NCI-H2029 treated with DMSO at 0.1 percent for 48 hours (cell line): ENCODE measurements at places on chromosomes 6 and 20.

DNA sequence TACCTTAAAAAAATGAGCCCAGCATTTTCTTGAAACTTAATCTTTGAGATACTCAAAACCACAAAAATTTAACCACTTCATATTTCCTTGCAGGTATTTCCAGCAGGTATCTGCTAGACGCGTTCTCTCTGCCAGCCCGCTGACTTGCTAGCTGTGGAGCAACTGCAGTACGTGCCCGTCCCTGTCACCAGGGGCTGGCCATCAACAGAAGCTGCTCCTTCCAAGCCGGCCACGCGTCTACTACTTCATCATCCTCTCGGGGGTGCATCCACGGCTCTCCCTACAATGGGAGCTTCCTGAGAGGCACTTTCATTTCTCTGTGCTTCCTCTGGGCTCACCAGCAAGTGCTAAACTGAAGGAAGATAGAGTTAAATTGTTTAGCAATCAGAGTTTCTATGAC is 132.4 kb downstream of the DTNBP1 start:
- DNase-seq, result no peak

GRCh38 chr20:54195483-54196472 is 12.1 kb upstream of the PFDN4 start:
- DNase-seq, result no peak

- DNase-seq, result no peak
Observed at GRCh38 chr20:36461600-36462439, 79.5 kb upstream of the MYL9 start.

GRCh38 chr6:4449409-4449808 is 314.0 kb upstream of the ECI2 start:
- no peak for DNase-seq

- no peak for DNase-seq
Observed at GRCh38 chr6:70601014-70601413, 34.3 kb downstream of the SDHAF4 start.

DNA sequence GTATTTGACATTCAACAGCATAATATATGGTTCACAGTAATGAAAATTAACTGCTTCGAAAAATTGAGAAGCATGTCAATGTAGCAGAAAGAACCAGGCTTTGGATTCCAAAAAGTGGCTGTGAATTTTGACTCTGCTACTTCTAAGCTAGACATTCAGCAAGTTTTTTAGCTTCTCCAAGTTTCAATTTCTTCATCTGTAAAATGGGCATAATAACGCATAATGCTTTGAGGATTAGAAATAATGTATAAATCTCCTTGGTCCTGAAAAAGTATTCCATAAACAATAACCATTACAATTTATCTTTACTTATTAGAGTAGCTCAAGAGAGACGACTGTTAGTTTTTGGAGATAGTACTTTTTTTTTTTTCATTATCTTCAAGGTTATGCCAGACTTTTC is 7.7 kb downstream of the BLTP3A start:
- no peak for DNase-seq

DNA sequence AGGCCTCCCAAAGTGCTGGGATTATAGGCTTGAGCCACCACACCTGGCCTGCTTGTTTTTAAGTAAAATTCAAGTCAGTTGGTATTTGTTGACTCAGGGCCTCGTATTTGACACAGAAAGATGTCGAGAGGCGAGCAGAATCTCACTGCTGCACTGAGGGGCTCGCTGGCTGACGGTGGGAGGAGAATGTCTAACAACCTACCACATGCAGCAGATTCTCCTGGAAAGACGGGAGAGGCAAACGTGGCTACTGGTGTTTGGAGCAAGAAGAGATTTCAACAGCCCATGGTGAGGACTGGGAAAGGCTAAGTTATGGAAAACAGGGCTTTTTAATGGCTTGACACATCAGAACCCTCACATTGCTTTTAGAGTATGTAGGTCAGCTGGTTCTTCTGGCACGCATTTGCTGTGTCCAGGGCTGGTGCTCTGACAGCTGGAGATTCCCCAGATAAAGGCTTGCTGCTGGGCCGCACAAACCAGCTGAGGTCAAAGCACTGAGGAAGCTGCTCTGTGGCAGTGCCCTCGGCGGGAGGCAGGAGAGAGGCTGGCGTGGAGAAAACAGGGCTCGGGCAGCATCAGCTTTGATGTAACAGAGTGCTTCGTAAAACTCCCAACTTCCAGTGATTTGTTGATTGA is 84.2 kb upstream of the FRMD1 start:
- no peak for DNase-seq

GRCh38 chr6:160355001-160355400 is 6.8 kb downstream of the SLC22A3 start:
- DNase-seq, result no peak

GRCh38 chr6:43475516-43475915 is 1.9 kb upstream of the TJAP1 start:
- no peak for DNase-seq

GRCh38 chr6:65259059-65259458 is 448.0 kb downstream of the EYS start:
- no peak for DNase-seq

- DNase-seq, result no peak
Observed at GRCh38 chr20:61114493-61115175, 137.4 kb upstream of the CDH4 start.

GRCh38 chr6:16533210-16533609 is 228.1 kb downstream of the ATXN1 start:
- DNase-seq, result no peak

- no peak for DNase-seq
Observed at GRCh38 chr6:92273694-92274093, 1145.7 kb downstream of the EPHA7 start.

GRCh38 chr20:60748086-60748485 is 504.0 kb upstream of the CDH4 start:
- DNase-seq, result no peak

DNA sequence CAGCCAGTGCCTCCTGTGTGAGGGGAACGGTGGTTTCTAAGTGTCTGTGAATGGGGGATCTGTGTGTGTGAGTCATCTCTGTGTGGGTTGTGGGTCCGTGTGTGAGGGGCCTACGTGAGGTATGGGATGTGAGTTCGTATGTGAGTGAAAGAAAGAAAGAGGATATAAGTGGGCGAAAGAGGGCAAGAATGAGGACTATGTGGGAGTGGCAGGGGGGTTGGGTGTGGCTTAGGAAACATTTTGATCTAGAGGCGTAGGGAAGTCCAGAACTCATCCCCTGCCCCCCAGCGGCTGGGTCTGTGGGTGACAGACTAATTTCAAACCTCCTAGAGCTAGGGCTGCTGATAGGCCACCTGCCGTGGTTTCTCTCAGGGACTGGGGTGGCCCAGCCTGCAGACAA is 35.5 kb downstream of the DHX35 start:
- DNase-seq, result no peak

GRCh38 chr20:44832724-44833123 is 22.4 kb upstream of the RIMS4 start:
- DNase-seq, result no peak

DNA sequence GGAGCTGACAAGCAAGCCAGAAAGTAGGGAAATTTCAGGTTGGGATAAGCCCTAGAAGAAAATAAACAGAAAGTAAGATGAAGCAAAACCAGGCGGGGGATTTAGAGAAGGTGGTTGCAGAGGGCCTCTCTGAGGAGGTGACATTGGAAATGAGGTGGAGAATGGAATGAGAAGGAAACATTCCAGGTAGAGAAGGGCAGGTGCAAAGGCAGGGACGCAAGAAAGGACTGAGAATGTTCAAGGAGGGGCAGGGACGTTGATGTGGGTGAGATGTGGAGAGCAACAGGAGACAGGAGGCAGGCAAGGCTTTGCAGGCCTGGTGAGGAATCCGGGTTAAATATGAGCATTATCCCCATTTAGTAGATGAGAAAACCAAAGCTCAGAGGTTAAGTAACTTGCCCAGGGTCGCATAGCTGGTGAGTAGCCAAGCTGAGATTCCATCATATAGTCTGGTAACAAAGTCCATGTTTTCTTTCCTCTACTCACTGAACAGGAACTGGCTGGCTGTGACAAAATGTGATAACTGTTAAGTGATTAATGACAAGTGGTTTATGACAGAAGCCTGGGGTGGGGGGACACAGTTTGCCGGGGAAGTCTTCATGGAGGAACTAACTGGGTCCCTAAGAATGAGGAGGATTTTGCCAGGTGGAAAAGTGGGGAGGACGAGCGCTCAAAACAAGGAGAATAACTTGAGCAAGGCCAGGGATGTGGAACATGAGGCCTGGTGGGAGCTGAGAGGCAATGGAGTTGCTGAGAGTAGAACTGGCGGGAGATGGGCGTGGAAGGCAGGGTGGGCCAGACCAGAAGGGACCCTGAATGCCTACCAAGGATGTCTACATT is 32.6 kb downstream of the MRPL14 start:
- DNase-seq, result no peak

DNA sequence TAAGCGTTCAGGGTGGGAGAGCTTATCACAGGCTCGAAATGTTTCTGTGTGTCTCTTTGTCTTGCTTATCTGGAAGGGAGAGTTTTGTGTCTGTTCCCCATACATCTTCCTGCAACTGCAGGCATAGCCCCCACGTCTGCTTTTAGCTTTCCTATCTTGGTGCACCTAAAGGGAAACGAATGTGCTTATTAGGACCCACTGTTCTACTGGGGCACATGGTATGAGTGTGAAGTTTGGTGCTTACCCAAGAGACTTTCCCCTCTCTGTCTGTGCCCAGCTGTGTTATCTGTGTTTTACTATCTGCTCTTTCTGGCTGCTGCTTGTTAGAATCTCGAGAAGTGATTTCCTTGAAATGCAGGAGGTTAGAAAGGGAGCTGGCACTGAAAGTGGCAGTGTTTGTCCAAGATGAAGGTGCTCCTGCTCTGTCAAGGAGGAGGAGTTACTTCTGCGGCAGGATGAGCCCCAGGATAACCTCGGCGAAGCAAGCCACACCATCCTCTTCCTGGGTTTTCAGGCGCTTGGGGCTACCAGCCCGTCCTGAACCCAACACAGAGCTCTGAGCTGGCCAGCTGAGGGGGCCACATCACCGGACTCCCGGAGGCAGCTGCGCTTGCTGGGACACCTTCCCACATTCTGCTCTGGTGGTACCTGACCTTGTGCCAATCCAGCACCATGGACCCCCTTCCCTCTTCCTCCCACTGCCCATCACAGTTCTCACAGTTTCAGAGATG is 23.4 kb downstream of the DYNLT1 start:
- DNase-seq, result no peak

GRCh38 chr20:45997187-45997586 is 11.5 kb upstream of the MMP9 start:
- DNase-seq, result no peak

- DNase-seq, result peak; percentile 92
Observed at GRCh38 chr20:37501940-37502339, 19.1 kb upstream of the NNAT start.
